NCI-H2081 (cell line): ENCODE measurements at places on chromosomes 5 and 9.

GRCh38 chr9:104177003-104177611, 83.0 kb downstream of the SMC2 start:
- DNase-seq: peak; percentile 16

GRCh38 chr5:5711112-5711511, 288.6 kb downstream of the ICE1 start:
- DNase-seq: peak; percentile 85

GRCh38 chr5:143758750-143759149, 53.2 kb upstream of the HMHB1 start:
- DNase-seq: no peak

- no peak for DNase-seq
These were observed 402.3 kb upstream of the ADAMTSL1 start for GRCh38 chr9:18071651-18072060.

DNA sequence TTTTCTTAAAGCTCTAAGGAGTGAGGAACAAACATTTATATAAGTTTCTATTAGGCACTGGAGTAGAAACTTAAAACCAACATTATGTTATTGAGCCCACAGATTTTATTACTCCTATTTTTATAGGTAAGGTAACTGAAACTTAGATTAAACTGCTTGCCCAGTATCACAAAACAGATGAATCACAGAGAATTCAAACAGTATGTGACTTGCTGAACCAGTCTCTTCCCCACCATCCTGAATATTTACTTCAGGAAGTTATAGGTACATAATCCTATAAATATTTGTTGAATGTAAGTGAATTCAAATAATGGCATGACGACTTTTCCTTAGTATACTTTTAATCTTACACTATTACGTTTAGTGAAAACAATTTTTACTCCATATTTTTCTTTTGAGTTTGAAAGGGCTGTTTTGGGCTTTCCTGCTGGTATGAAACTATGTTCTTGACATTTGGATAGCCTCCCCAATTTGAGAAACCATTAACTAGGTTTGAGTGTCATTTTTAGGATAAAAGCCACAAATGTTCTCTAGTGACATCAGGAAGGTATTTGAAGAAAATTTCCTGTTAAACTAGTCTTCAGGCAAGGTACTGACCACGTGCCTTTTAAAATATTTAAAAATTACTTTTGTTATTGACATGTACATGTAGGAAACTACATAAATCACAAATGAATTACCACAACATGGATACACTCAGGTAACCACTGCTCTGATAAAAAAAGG, 39.3 kb downstream of the PRRC1 start:
- no peak for DNase-seq

DNA sequence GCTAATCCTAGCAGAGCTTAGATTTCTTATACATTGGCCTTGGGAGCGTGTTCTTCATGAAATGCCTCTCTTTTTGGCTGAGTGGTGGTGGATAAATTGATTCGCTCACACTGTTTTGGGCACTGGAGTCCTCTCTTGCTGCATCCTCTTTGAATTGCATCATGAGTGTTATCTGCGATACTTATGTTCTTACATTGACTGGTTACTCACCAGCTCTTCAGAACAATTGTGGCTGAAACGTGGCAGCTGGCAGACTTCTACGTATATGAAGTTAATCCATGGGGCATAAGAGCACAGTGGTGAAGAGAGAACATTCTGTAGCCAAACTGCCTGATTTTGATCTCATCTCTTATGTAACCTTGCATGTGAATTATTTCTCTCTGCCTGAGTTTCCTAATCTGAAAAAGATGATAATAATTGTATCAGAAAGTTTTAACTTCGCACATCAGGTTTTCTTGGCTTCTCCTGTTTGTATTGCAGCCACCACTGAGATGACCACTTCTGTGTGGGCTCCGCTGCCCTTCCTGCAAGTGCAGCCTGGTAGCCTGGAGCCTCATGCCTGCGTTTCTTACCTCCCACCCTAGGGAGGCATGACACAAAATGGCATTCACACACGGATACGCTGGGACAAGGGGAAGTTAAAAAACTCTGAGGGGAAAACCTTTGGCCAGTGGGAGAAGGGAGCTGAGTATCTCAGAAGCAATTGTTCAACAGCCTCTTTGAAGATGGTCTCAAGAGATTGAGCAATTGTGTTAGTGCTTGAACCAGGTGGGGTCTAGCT, 295.2 kb downstream of the ARHGAP26 start:
- no peak for DNase-seq

GRCh38 chr5:11164531-11165294, 403.7 kb upstream of the DAP start:
- no peak for DNase-seq

GRCh38 chr9:96129747-96130146, 172.2 kb downstream of the HSD17B3 start:
- peak; percentile 90 for DNase-seq

- DNase-seq: peak; percentile 85
These were observed 101.7 kb upstream of the DAPK1 start for GRCh38 chr9:87395804-87396479.

- no peak for DNase-seq
These were observed 25.1 kb upstream of the CD180 start for GRCh38 chr5:67221487-67222242.

DNA sequence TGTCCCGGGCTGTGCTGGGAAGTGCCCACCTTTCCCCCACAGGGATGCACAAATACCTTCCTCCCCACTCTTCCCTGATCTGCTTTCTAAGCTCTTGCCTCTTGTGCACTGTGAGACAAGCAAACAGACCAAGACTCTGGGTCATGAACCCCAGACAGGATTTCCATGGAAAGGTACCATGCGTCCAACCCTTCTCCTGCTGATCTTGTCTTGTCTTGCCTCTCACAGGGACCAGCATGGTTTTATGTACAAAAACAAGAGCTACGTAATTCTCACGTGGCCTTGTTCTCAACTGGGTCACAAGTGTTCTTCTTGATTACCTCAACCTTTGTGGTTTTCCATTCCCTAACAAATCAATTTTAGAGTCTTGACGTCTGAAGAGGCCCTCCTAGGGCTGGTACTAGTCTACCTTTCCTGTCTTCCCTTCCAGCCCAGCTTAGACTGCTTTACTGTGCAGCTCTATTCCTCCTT, 176.5 kb upstream of the MAP3K1 start:
- no peak for DNase-seq

- peak; percentile 10 for DNase-seq
These were observed 20.8 kb downstream of the MARCHF6 start for GRCh38 chr5:10374046-10375022.

DNA sequence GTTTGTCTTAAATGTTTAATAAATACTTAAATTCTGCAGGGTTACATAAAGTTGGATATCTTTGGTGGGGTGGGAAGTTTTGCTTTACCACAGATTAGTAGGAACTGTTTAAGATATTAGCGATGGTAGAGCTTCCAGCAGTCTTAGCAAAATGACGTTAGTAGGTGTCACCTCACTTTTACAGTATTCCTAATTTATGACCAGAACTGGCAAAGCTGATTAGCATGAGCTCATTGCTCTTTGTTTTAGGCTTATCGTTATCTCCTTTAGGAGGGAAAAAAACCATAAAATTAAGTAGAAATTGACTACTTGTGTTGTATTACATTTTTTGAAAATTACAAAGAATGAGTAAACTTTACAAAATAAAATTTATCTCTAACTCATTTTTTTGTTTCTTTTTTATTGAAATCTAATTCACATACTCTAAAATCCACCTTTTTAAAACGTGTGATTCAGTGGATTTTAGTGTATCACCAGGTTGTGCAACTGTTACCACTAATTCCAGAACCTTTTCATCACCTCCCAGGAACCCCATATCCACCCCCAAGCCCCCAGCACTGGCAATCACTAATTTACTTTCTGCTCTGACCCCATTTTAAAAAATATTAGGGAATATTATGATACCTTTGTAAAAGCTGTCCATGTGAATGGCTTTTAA, 129.5 kb downstream of the TRIO start:
- no peak for DNase-seq

DNA sequence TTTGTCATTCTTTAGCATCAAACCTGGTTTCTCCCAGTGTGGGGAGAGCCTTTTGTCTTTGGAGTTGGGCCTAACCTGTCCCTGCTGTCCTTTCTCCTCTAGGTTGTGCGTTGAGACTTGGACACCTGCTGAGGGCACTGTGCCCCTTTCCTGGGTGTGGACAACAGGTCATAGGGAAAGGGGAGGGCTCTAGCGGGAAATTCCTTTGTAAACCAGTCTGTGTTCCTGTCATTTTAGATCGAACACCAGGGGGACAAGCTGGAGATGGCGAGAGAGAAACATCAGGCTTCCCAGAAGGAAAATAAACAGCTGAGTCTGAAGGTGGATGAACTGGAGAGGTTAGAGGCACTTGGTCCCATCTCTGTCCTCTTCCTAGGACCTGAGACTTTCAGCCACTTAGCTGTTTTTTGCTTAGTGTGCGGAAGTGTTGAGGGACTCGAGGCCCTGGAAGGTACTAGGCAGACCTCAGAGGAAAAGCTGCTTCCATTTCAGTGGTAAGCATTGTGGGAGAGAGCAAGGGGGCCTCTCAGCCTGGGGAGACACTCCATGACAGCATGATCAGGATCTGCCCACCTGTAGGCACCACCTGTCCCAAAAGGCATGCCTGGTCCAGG, 8.6 kb upstream of the GLE1 start:
- DNase-seq: no peak

DNA sequence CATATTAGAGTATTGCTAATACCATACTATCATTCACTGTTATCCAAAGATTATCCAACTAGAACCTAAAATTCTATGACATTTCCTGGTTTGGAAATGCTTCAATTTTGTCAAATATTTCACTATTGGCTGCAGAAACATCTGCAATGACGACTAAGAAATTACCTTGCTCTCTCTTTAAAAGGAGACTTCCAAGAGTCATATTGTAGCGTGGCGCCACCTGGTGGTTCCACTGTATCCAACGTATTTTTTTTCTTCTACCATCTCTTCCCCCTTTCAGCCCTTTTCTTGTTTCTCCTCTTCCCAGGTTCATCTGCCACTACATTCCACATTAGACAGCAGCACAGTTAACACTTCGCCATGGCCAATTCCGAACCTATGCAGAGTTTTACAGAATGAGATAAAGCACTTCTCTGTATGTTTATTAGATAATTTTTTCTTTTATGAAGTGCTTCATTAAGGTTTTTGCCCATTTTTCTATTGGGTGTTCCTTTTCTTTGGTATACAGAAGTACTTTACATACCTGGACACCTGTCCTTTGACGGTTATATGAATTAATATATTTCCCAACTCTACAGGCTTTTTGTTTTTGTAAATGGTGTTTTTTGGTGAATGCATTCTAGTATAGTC, 153.5 kb downstream of the CDC42SE2 start:
- peak; percentile 38 for DNase-seq

DNA sequence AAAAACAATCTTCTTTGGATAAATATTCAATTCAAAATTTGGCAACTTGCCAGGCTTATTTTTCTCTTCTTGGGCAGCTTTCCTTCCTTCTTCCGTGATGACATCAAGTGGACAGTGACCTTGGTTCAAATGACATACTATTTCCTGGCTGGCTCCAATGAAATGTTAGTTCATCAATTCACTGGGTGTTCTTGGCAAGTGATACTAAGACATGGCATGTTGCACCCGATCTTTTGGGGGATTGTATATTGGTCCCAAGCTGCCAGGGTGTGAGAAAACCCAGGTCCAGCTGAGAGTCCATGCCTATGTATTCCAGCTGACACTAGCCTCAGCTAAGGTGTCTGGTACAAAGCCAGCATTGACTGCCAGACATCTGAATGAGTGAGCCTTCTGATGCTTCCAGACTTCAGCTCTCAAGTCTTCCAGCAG, 252.9 kb downstream of the MAT2B start:
- DNase-seq: no peak

GRCh38 chr5:143230676-143230996, 172.8 kb downstream of the NR3C1 start:
- no peak for DNase-seq

DNA sequence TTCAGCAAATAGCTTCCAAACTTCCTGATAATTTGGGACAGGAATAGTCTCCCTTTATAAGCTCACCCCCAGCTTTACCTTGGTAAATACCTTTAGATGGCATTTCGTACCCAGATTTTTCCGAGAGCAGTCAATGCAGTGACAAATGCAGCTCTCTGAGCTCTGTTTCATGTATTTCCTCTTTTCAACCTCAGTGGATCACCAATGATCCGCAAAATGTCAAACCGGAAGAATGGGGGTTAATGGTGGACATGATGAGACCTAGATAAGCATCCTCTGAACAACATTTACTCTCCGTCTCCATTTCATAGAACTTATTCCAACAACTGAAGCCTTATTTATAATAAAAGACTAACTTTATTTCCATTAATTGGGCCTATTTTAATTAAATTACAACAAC, 227.3 kb downstream of the MCTP1 start:
- no peak for DNase-seq

DNA sequence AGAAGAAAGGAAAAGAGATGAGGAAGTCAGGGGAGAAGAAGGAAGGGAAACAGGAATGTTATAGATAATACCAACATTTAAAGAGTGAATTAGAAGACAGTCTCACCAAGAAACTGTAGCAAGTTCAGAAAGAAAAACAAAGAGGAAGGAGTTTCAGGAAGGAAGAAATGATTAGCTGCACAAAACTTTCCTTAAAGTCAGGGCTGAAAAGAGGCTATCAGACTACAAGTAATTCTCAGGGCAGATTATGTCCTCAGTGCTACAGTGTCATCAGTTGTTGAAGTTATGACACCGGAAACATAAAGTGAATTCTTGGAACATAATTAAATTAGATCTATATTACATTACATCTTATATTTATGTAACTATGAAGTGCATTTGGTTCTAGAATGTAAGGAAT, 226.9 kb downstream of the ARRDC3 start:
- no peak for DNase-seq

DNA sequence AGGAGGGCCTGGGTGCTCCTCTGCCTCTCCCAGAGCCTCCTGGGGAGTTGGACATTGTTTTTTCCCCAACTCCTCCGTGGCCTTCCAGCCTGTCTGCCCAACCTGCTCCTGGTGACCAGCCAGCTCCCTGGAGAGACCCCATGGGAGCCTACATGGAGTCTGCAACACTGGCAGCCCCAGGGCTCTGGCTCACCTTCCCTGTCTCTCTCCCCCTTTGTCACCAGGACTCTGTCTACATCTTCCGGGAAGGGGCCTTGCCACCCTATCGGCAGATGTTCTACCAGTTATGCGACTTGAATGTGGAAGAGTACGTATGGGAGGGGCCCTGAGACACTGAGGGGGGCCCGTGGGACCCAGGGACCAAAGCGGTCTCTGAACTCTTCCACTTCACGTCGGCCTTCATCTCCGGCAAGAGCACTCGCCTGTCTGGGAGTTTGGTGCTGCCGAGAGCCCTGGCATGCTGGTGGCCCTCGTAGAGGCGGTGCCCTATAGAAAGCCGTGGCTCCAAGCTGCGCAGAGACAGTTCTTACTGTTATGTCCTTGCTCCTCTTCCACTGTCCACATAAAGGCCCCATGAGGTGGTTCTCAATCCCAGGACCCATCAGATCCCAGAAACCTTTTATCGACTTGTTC, 5.9 kb upstream of the CEL start:
- DNase-seq: no peak

- DNase-seq: peak; percentile 16
These were observed 6.6 kb upstream of the FAM151B start for GRCh38 chr5:80481019-80481893.
